ENCODE measurements at places on chromosomes 4 and X.

GRCh38 chr4:96228463-96228862 is 388.6 kb downstream of the PDHA2 start:
- no peak for DNase-seq
- H3K36me3 ChIP-seq = no peaks in the 10 kb centered on the region

DNA sequence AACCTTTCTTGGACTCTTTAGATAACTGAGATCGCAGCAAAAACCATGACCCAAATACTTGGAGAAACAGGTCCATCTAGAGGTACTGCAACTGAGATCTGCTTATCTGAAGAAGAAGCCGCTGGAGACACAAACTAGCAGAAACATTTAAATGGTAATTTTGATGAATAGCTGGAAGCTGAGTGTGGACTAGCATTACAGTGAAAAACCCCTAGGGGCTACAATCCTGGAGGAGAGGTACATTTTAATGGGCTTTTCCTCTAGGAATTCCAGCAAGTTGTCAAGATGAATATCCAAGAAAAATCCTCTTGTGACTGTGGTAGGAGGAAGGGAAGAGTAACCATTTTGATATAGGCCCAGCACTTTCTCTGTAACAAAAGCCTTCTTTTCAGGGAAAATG is 592.5 kb upstream of the GRIA3 start:
- no peaks in the 10 kb centered on the region for H3K27me3 ChIP-seq
- H3K4me3 ChIP-seq = no peak overlapping the region
- H3K4me1 ChIP-seq = no peaks in the 10 kb centered on the region
- no peaks in the 10 kb centered on the region for H3K36me3 ChIP-seq
- DNase-seq = no peak

DNA sequence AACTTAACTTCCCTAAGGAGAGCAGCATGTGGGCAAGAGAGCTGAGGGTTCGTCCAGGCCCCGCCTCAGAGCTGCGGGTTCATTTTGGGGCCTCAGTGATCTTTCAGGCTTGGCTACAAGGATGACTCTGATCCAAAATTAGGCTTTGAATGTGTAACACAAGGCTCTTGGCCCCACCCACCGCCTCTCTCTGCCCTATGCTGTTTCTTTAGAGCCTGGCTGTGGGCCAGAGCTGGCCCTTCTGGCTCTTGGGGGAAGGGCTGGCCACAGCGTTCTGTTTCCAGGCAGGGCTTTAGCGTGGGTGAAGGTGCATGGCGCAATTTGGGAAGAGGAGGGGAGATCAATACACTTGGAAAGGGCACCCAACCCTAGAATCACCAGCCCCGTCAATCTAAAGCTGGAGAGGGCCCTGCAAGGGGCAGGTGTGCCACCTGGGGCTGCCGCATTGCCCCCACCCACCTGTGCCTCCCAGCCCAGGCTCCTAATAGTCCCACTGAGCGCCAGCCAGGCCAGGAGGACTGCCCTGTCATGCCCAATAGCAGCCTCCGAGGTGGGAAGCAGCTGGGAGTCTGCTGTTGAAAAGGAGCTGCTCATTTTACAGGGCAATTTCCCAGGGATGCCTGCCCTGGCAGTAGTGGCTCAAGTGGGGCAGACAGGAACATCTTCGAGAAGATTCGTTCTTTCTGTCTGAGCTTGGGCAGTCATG is 84.5 kb upstream of the MAML3 start:
- H3K36me3 ChIP-seq = no peaks in the 10 kb centered on the region
- peak overlapping the region; percentile 53 for H3K4me3 ChIP-seq
- H3K27me3 ChIP-seq = no peaks in the 10 kb centered on the region
- H3K4me1 ChIP-seq = peaks cover 50% of the 10 kb centered on the region
- H3K27ac ChIP-seq = peak overlapping the region; percentile 93

DNA sequence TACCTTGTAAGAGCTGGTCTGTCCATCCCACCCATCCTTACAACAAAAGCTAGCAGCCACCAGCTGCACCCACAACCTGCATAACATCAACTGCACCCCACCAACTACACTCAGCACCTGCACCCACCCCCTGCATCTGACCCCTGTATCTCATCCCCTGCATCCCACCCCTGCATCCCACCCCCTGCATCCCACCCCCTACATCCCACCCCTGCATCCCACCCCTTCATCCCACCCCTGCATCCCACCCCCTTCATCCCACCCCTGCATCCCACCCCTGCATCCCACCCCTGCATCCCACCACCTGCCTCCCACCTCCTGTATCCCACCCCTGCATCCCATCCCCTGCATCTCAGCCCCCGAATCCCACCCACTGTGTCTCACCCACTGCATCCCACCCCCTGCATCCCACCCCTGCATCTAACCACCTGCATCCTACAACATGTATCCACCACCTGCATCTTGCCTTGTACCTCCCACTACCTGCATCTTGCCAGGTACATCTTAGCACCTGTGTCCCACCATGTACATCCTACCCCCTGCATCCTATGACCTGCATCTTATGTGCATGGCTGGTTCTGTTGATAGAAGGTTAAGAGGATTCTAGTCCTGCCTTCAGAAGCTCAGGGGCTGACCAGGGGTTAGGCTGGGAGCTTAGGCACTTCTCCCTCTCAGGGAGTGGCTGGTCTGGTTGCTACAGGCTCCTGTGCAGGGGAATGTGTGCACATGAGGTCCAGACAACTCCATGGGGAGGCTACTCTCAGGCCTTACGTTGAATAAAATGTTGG is 9.4 kb downstream of the TMEM271 start:
- H3K27me3 ChIP-seq = peaks cover 46% of the 10 kb centered on the region
- no peak for DNase-seq
- no peak overlapping the region for H3K4me3 ChIP-seq
- H3K27ac ChIP-seq = no peak overlapping the region
- H3K36me3 ChIP-seq = no peaks in the 10 kb centered on the region

DNA sequence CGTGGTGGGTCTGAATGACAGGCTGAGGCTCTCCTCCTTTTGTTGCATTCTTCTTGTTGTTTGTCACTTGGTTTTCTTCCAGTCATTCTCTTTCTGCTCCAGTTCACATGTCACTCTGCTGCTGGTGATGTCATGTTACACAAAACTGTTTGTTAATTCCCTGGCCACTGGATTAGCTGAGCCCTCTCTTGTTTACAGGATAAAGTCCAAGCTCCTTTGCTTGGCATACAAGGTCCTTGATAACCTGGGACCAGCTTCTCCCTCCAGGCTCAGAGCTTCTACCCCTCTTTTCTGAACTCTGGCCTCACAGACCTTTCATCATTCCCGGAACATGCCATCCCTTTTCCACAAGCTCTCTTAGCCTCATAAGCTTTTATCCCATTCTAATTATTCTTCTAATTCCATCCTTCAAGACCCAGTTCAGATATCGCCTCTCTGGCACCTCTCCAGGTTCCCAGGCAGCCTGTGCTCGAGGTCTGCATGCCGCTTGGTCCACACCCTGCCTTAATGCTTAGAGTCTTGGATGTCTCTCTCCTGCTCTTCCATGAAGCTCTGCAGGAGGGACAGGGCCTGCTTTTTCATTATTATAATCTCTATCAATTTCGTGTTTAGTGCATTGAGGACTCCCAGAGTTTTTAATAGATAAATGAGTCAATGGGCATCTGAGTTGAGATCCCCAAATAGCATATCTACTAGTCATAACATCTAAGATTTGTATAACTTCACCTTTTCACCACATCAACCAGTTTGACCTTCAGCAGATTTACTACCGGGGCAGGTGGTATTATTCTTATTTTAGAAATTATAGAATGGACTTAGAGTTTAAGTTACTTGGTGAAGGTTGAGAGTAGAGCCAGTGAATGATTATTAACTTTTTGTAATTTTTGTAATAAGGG is 98.7 kb downstream of the TMEM131L start:
- no peaks in the 10 kb centered on the region for H3K27me3 ChIP-seq
- DNase-seq = no peak
- H3K36me3 ChIP-seq = peaks cover 25% of the 10 kb centered on the region
- no peak overlapping the region for H3K4me3 ChIP-seq
- peaks cover 53% of the 10 kb centered on the region for H3K4me1 ChIP-seq

DNA sequence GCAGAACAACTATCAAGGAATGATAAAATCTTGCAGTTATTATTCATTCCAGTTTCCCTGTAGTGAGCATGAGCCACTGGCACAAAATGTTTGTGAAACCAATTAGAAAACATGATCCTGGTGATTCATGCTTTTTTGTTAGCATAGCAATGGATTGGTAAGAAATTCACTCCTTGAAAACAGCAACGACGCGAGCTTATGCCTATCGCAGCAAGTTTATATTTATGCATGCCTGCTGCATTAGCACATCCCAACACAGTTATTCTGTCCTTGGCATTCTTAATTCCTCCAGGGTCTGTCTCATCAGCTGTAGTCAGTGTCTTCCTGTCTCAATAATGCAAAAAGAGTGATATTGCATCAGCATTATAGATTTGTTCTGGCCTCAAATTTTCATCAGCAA is 975.9 kb downstream of the STIM2 start:
- no peak for DNase-seq
- H3K4me1 ChIP-seq = no peaks in the 10 kb centered on the region
- no peaks in the 10 kb centered on the region for H3K36me3 ChIP-seq
- no peak overlapping the region for H3K27ac ChIP-seq
- no peak overlapping the region for H3K4me3 ChIP-seq
- no peaks in the 10 kb centered on the region for H3K27me3 ChIP-seq

- peak overlapping the region; percentile 49 for H3K27ac ChIP-seq
- no peak overlapping the region for H3K4me3 ChIP-seq
- no peaks in the 10 kb centered on the region for H3K36me3 ChIP-seq
- peaks cover 36% of the 10 kb centered on the region for H3K4me1 ChIP-seq
These were observed 1060.6 kb downstream of the STIM2 start for GRCh38 chr4:27921231-27921630.

DNA sequence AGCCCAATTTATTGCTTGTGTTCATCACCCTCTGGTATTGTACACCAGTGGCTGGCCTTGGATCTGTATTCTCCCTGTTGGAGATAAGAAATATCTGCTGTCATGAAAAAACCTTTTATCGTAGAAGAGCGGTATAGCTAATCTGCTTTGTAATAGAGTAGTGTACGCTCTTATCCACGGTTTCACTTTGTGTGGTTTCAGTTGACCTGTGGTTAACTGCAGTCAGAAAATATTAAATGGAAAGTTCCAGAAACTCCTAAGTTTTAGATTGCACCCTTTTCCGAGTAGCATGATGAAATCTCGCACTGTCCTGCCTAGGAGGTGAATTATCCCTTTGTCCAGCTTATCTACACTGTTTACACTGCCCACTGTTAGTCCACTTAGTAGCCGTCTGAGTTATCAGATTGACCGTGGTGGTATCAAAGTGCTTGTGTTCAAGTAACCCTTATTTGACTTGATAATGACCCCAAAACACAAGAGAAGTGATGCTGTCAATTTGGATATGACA is 42.4 kb downstream of the KDM6A start:
- no peak for DNase-seq
- H3K4me1 ChIP-seq = peaks cover 44% of the 10 kb centered on the region
- no peaks in the 10 kb centered on the region for H3K27me3 ChIP-seq
- peak overlapping the region; percentile 11 for H3K4me3 ChIP-seq
- no peak overlapping the region for H3K27ac ChIP-seq

DNA sequence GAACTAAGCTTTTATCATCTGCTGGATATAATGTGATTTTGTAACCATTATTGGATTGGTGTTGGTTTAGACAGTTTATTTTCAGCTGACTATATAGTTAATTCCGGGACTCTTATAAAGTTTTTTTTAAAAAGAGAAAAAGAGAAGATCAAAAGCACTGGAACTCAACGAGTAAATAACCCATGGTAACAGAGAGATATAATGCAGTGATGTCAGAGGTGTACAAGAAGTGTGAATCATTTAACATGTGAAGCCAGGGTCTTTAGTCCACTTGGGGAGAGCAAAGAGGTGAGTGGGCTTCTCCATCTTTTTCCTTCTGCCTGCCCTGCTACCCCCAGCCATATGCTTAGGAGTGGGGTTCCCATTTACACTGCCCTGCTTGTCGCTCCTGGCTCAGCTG is 3.2 kb downstream of the TMEM165 start:
- peaks cover 64% of the 10 kb centered on the region for H3K4me1 ChIP-seq
- H3K4me3 ChIP-seq = peak overlapping the region; percentile 89
- H3K27me3 ChIP-seq = no peaks in the 10 kb centered on the region
- H3K27ac ChIP-seq = peak overlapping the region; percentile 98

GRCh38 chr4:108890484-108890881 is 127.6 kb upstream of the ETNPPL start:
- no peak overlapping the region for H3K27ac ChIP-seq
- no peaks in the 10 kb centered on the region for H3K36me3 ChIP-seq
- H3K4me3 ChIP-seq = no peak overlapping the region

GRCh38 chrX:46044486-46044885 is 500.7 kb downstream of the ZNF674 start:
- no peak overlapping the region for H3K27ac ChIP-seq
- no peaks in the 10 kb centered on the region for H3K27me3 ChIP-seq
- H3K36me3 ChIP-seq = no peaks in the 10 kb centered on the region
- no peak for DNase-seq
- H3K4me1 ChIP-seq = no peaks in the 10 kb centered on the region

- H3K36me3 ChIP-seq = no peaks in the 10 kb centered on the region
- H3K4me1 ChIP-seq = peaks cover 6% of the 10 kb centered on the region
- peak overlapping the region; percentile 58 for H3K27ac ChIP-seq
- H3K4me3 ChIP-seq = no peak overlapping the region
- peaks cover 15% of the 10 kb centered on the region for H3K27me3 ChIP-seq
These were observed 162.1 kb downstream of the SMIM20 start for GRCh38 chr4:26076000-26076587.

- no peaks in the 10 kb centered on the region for H3K27me3 ChIP-seq
- no peaks in the 10 kb centered on the region for H3K36me3 ChIP-seq
- H3K27ac ChIP-seq = no peak overlapping the region
- DNase-seq = no peak
- peaks cover 17% of the 10 kb centered on the region for H3K4me1 ChIP-seq
These were observed 273.5 kb upstream of the HS3ST1 start for GRCh38 chr4:11701966-11702725.

DNA sequence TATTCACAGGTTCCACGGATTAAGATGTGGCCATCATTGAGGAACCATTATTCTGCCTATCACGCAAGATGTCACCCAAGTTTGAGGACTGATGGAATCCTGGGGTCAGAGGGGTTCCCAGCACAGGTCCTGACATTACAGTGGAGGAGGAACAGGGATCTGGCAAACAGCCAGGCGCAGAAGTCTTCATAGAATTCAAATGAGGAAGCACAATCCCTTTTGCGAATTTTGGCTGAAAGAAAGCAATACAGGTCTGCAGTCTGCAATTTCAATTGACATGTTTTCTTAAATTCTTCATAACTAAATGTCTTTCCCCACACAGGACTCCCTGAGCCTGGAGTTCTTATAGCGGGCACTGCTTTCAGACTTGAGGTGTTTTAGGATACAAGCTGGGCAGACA is 14.5 kb downstream of the DOCK11 start:
- H3K27me3 ChIP-seq = no peaks in the 10 kb centered on the region
- peak; percentile 31 for DNase-seq

DNA sequence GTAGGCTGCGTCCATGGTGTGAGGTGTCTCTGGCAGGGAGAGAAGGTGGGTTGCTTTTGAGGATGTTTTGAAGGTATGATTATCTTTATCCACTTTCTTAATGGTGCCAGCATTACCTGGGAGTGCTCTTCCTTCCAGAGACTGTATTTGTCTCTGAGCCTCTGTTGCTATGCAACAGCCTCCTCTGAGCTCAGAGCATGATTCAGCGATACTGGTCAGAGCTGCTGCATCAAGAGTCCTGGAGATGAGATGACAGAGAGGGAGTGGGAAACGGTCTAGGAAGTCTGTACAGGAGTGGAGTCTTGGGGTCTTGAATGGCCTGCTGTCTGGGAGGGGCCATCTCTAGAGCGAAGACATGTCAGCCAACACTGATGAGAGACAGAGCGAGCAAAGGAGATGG is 104.4 kb upstream of the RAB40AL start:
- H3K27ac ChIP-seq = no peak overlapping the region
- no peak overlapping the region for H3K4me3 ChIP-seq
- DNase-seq = no peak
- H3K36me3 ChIP-seq = no peaks in the 10 kb centered on the region
- no peaks in the 10 kb centered on the region for H3K27me3 ChIP-seq

Measured in left ventricle myocardium inferior (tissue), 1 donor.